ENCODE measurements at places on chromosomes 6 and 20.

GRCh38 chr6:128822271-128822670 lies 60.7 kb upstream of the LAMA2 start:
- DNase-seq = no peak

GRCh38 chr20:37803438-37804307 lies 99.3 kb upstream of the VSTM2L start:
- no peak for DNase-seq

DNA sequence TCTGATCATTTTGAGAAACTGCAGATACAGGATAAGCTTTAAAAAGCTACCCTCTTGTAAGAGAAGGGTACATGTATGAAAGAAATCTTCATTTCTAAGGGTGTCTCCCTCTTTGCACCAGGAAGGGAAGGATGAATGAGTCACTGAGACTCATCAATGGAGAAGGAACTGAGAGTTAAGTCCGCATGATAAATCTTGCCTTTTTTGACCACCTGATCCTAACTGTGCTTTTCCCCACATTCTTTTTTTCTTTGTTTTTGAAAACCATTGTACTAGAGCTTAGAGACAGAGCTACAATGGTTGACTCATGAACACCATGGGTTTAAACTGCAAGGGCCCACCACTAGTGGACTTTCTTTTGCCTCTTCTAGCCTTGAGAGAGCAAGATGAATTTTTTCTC lies 353.0 kb upstream of the RGS17 start:
- DNase-seq = no peak

DNA sequence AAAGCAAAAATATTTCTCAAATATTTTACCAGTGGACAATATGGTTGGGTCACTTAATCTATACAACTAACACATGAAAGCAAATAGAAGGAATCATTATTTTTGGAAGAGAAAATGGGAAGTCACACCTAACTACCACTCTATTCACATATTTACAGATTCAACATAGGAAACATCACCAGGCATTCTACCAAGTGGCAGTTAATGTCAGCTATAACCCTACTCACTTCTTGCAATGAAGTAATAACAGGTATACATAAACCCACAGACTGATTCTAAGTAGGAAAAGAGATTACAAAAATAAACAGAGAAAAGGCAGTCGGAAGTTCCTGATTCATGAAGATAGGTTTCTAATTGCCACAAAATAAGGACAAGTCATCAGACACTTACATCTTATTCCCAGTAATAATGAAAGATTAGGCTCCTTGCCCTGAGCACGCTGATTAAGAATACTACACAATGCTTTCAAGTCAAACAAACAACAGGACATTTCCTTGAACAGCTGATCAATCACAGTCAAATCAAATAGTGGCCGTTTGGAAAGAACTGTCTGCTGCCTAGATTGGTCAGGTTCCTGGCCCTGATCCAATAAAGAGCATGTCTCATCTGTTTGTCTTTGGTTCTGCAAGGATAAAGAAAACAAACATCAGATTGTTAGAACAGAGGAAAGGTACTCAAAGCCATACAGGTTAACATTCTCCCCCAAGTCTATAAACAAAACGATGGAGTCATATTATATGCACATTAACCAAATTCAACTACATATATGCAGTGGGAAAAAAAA lies 79.2 kb upstream of the PLN start:
- no peak for DNase-seq

DNA sequence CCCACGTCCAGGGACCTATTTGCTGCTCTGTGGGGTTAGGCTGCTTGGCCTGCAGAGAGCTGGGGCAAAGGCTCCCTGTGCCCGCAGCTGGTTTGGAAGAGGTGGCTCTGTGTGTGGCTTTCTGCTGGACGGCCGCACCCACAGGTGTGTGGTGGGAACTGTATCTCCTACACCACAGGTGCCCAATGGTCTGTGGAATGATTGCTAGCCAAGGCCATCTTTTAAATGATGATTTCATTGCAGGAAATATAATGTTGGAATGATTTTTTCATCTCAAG lies 178.4 kb downstream of the DLL1 start:
- no peak for DNase-seq

DNA sequence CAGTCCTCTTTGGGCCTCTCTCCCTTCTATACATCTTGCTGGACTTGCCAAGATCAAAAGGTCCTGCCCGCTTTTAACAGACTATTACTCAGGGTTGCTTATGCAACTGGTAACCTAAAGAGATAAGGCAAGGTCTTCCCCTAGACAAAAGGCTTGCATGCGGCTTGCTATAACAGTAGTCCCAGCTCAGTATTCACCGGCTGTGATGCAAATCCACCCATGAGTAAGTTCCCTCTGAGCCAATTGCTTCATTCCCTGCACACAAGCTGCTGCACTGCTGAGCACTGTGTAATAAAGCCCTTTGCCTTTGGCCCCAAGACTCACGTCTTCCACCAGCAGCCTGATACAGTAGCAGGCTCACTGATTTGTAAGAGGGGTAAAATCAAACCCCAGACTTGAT lies 363.8 kb downstream of the PRKN start:
- DNase-seq = no peak

DNA sequence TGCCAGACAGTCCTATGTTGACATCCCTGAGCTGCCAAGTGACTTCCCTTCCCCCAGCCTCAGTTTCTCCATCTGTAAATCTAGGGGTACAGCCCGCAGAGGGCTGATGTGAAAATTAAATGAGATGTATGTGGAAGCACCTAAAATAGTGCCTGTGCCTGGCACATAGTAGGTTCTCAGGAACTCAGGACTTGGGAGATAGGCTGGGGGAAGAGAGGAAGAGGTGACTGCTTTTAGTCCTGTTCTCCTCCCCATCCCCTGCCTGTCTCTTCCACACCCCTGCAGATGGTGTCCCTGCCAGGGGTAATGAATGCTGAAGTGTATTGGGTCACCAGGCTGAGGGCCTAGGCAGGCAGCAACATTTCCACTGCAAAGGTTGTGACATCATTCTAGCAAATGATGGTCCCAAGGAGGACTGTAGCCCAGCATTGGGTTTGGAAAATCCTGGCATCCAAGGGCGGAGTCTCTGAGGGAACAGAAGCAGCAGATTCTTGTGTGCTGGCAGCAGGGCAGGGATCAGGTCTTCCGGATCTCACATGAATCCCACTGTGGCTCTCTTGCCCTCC lies 1.8 kb downstream of the SNPH start:
- DNase-seq = no peak

DNA sequence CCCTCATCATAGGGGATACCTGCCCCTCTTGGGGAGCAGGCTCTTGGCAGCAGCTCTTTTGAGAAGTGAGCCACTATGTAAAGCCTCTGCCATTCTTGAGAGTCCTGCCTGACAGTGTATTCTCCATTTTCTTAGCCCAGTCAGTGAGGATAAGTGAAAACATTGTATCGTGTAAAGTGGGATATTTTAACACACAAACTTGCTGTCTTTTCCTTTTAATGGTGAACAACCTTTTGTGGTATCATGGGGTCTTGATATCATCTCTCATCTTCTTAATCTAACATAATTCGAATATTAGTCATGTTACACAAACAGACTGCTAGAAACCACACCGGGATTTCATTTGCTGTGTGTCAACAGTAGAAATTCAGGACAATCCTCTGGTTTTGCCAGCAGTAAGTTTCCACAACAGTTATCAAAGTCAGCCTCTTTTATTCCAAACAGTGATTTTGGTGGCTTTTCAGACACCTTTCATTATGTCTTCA lies 136.2 kb downstream of the HIVEP1 start:
- no peak for DNase-seq

DNA sequence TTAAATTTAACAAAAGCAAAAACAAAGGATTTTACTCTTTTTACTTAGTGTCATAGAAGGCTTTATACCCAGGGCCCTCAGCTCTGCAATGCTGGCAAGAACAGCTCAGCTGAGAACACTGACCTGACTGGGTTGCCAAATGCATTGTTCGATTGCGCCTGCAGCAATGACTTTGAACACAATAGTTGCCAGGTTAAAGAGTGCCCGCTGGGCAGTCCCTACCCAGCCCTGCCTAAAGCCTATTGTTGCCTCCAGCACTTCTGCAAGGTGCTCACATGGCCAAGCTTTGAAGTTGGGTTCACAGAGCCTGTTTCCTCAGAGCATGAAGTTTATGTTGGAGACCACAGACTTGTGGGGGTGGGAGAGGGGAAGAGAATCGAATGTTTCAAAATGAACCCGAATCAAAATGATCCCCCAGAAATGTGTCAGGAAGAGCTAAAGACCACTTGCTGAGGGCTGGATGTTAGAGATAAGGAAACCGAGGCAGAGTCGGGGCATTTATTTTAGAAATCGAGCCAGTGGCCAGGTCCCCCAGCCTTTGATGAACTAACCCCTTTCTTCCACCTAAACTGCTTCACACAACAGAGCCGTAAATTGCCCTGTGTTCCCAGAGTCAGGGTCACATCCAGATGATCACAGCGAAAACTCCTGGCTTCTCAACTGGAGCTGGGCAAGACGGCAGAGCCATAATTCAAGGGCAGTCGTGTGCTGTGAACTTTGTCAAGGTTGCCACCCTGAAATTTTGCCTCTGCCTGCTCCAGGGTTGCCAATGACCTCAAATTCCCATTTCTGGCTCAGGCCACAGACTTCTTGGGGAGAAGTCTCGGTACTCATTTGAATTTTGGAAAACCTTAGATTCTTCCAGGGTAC lies 55.0 kb downstream of the FOXA2 start:
- no peak for DNase-seq

GRCh38 chr6:39829331-39829730 lies 37.2 kb downstream of the DAAM2 start:
- DNase-seq = no peak

DNA sequence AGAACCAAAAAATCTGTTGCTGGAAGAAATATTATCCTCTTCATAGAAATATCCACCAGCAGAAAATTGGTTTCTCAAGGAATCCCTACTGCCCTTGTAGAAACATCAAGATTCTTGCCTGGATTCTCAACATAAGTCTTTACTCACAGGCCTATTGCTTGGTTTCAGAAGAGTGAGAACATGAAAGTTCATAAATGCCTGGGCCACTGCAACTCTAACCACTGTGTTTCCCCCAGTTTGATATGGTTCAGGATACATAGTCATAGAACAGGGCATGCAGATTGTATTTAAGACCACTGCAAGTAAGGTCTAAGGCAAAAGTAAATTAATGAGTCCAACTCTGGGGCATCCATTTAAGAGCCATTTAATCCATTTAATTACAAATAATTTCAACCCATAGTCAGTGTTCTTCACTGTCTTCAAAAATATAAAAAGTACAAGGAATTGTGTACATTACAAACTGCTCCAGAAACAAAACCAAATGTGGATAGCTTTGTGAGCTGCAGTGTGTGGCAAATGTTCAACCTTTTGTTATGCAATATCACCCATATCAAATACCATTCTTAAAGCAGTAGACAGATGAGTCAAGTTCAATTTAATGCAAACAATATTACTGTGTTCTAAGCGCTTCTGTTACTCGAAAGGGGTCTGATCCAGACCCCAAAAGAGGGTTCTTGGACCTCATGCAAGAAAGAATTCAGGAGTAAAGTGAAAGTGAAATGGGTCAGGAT lies 83.3 kb downstream of the OPRM1 start:
- DNase-seq = no peak

- DNase-seq = no peak
Observed at GRCh38 chr6:121321282-121321681, 13.0 kb downstream of the TBC1D32 start.

GRCh38 chr6:41156771-41157170 lies 2.6 kb upstream of the TREML1 start:
- DNase-seq = no peak

DNA sequence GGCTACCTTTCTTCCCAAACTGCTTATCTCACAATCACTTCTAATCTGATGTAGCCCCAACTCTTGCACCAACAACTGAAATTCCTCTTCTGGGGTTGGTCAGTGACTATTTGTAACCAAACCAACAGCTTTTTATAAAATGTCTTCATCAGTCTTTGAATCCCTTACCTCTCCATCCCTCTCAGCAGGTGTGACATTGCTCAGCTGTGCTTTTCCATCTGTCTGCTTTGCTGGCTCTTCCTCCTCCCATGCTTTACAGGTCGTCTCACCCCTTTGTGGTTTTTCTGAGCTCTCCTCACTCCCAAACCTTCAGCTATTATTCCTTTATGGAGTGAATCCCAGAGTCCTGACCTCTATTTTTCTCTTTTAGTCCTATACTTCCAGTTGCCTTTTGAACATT lies 5.9 kb downstream of the MAP7 start:
- DNase-seq = no peak

DNA sequence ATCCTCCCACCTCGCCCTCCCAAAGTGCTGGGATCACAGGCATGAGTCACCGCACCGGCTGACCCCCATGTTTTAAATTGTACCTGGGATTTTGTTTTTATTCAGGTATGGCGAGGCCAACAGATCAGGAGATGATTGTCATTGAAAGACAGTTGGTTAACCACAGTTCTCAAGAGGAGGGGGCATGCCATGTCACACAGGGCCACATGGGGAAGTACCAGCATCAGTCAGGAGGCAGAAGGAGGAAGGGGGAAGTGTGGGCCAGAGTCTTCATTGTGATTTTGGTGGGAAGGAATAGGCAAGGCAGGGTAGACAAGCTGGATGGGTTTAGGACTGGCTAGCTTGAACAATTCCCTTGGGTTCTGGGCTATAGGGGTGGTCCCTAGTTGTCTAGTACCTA lies 9.9 kb upstream of the MMP9 start:
- DNase-seq = no peak

GRCh38 chr6:14210077-14210476 lies 92.5 kb downstream of the CD83 start:
- no peak for DNase-seq

DNA sequence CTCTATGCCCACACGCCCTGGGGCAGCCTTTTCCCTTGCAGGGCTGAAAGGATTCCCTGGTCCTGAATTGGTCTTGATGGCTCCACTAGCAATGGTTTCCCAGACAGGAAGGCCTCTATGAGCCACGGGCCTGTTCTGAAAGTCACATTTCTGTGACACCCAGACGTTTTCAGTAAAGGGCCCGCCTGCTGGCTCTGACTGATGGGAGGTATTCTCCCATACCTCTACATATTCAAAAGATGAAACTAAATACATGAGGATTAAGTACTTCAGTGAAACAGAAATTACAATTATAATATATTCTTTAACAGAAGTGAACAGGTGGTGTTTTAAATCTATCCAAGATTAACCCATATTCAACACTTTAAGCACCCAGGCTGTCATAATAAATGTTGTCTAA lies 629.8 kb downstream of the CDH26 start:
- no peak for DNase-seq

DNA sequence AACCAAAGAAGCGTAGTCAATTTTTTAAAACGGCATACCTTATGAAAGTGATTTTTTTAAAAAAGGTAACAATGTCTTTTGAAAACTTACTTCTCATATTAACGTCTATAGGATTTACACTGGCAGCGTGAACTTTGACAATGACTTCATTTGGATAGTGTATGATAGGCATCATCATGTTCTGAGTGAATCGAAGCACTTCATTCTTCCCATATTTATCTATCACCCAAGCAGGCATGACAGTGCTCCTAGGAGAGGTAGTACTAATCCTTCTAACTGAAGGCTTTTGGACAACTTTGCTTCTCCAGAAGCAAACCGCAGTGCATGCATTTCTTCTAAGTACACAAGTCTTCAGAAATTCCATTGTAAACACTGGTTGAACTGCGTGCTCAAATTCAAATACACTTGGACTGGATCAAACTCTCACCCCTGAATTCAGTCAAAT lies 618 bp downstream of the RTN4IP1 start:
- no peak for DNase-seq

All from T-helper 1 cell (primary cell).